ENCODE measurements at places on chromosomes 5 and 9.

- DNase-seq: no peak
These were observed 108.5 kb downstream of the MACIR start for GRCh38 chr5:103366918-103367549.

DNA sequence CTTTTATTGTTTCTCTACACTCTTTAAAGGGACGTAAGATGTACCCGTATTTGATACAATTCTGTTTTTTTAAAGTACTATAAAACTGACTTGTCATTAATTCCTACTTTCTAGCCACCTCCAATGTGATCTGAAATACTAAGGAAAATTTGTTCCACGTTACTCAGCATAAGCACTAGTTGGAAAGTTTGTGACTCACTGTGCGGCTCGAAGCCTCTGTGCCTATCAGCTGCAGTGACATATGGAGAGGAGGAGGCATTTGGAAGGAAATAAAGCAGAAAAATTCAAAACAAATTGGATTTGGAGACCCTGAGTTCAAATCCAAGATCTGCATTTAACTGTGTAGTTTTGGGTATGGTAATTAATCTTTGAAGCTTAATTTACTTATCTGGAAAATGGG lies 339.3 kb downstream of the BRINP1 start:
- DNase-seq: no peak

DNA sequence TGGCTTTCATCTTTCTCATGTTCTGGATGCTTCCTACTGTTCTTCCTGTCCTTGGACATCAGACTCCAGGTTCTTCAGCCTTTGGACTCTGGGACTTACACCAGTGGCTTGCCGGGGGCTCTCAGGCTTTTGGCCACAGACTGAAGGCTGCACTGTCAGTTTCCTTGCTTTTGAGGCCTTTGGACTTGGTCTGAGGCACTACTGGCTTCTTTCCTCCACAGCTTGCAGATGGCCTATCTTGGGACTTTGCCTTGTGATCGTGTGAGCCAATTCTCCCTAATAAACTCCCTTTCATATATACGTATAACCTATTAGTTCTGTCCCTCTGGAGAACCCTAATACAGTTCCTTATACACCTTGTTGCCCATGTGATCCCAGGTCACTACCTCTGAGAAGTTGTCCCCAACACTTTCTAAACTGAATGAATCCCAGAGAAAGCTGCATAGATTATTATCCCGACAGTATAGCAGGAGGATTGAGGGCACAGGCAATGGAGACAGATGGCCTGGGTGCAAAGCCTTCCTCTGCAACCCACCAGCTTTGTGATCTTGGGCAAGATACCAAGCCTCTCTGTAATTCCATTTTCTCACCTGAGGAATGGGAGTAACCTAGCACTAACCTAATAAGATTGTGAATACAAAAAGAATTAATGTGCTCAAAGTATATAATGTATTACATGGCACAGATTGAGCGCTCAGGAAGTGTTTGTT lies 449.6 kb upstream of the BRINP1 start:
- no peak for DNase-seq

- no peak for DNase-seq
These were observed 52.0 kb downstream of the PTTG1 start for GRCh38 chr5:160473681-160474080.

DNA sequence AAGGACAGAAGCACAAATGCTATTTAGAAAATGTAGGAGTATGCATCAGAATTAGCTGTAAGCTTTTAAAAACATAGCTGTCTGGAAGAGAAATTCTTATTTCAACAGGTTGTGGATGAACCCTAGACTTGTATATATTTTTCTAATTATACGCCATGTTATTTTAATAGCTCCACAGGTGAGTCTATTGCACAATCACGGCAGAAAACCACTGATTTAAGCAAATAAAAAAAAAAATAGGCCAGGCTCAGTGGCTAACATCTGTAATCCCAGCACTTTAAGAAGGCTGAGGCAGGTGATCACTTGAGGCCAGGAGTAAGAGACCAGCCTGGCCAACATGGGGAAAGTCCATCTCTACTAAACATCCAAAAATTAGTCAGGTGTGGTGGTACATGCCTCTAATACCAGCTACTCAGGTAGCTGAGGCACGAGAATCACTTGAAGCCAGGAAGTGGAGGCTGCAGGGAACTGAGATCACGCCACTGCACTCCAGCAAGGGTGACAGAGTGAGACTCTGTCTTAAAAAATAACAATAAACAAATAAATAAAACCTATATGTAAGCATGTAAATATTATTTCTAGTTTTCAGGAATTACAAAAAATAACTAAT lies 11.7 kb downstream of the TRIM23 start:
- no peak for DNase-seq

- DNase-seq: no peak
These were observed 5.4 kb downstream of the VCP start for GRCh38 chr9:35067056-35067455.

- DNase-seq: no peak
These were observed 3.7 kb downstream of the ADGRV1 start for GRCh38 chr5:90562341-90562740.

GRCh38 chr9:124285903-124286291 lies 28.1 kb downstream of the NEK6 start:
- peak; percentile 37 for DNase-seq

GRCh38 chr9:123974471-123974870 lies 37.1 kb upstream of the LHX2 start:
- no peak for DNase-seq

DNA sequence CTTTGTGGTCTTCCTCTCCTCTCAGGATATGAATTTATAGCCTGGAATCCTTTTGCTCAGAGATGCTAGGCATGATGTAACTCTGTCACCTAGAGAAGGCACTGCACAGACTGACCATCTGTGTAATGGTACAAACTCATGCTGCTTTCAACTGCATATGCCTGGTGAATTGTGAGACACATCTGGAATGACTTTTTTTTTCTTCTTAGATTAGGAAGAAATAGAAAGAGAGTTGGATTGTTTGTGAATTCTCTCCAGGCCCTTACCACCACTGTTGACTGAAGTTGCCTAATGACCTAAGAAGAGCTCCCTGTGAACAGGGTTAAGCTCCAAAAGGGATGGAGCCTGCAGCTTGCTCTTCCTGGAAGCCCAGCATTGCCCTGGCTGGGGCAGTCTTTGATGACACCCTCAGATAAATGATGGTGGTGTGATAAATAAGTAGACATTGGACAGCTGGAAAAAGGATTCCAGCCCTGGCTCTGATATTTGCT lies 47.8 kb upstream of the TRIM32 start:
- no peak for DNase-seq

DNA sequence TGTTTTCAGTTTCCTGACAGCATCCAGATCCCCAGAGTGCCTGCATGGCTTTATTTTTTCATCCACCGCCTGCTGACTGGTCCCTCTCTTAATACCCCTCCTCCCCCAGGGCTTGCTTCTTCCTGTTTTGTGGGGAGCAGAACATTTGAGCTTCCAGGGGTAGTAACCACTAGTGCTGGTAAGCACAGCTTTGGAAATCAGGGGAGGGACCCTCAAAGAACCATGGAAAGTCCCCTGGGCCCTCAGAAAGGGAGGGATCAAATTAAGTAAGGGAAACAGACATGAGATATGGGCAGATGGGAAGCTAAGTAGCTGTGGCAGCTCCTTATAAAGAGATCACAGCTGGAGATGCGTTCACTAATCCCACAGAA lies 26.8 kb downstream of the GRIA1 start:
- DNase-seq: no peak

GRCh38 chr9:79817438-79818004 lies 245.8 kb downstream of the TLE4 start:
- no peak for DNase-seq

- DNase-seq: no peak
These were observed 74.6 kb downstream of the LMNB1 start for GRCh38 chr5:126851501-126852011.

- no peak for DNase-seq
These were observed 687.0 kb downstream of the CETN3 start for GRCh38 chr5:89722538-89722937.

DNA sequence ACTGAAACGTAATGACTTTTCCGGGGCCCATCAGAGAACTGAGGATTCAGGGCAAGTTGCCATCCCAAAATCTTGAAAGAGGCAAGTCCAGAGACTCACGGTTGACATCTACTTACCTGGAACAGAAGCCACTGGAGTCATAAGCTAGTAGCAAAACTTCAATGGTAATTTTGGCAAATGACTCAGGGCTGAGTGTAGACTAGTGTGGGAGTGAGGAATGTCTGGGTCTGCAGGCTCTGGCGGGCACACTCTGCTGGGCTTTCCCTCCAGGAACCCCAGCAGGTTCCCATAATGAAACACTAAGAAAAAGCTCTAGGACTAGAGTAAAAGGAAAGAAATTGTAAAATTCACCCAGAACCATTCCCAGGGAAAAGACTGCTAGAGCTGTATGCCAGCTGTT lies 122.9 kb upstream of the NFIL3 start:
- DNase-seq: no peak

Measured in stimulated activated CD8-positive, alpha-beta memory T cell treated with anti-CD3 and anti-CD28 coated beads, Interleukin-2, amount 100 ng/mL, for 48 hours (primary cell).